ENCODE measurements at places on chromosomes 5 and 9.

GRCh38 chr9:32424616-32425015 lies 40.2 kb downstream of the ACO1 start:
- DNase-seq = no peak

GRCh38 chr9:138049779-138050471 lies 172.3 kb downstream of the CACNA1B start:
- DNase-seq = no peak

DNA sequence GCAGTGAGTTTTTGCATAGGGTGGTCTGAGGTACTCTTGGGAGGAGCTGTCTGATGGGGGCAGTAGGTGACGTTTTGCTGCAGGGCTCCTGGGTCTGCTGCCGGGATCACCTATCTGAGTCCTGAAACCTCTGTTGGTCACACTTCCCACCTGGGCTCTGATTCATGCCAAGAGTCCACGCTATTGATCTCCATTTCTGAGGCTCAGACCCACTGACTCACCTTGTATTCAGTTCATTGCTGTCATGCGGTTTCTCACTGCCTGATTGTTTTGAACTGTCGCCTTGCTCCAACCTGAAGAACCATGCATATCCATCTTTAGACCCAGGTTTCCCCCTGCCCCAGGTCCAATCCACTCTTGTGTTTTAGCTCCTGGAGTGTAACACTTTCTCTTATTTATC lies 101.3 kb downstream of the NPR3 start:
- DNase-seq = no peak

GRCh38 chr9:129068990-129069861 lies 11.7 kb upstream of the DOLPP1 start:
- DNase-seq = no peak

DNA sequence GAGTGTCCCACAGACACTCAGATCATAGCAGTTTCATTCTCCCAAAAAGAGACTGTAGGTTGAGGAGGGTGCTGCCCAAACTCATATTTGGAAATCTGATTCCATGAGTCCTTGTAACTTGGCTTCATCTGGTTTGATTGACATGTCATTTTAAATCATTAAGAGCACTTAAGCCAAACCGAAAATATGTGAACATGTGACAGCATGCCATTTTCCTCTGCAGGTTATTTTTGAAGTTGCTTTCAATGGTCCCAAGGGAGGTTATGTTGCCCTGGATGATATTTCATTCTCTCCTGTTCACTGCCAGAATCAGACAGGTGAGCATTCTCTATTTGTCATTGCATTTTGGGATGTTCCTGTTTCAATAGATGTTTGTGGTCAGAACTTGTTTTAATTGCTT lies 87.6 kb downstream of the MAMDC2 start:
- DNase-seq = no peak

Data from AG09319 (cell line).